ENCODE measurements at places on chromosomes 13 and 19. TPM values are rescaled to one million over a fixed set of nuclear protein-coding genes. Genes with fewer than 3 reads are reported as not detected.

GJB6 gene
- total RNA-seq: 0.69 TPM

EBI3 gene
- total RNA-seq: not detected

DNA sequence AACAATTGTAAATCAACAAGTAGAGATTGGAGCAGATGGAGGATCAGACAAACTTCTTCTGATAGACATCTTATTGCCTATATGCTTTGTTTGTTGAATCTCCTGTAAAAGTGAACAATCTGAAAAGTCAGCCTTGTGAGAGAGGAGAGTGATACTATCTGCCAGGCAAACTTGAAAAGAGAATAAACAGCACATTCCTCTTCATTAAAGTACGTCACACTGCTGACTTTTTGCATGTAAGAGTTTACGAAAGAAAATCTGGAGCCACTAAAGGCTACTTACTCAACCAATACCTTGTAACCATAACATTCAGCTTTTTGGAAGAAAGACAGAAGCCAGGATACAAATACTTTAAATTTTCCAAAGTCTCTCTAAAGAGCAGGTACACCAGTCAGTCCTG lies 42.5 kb downstream of the EDNRB start:
- no peak for DNase-seq

DNA sequence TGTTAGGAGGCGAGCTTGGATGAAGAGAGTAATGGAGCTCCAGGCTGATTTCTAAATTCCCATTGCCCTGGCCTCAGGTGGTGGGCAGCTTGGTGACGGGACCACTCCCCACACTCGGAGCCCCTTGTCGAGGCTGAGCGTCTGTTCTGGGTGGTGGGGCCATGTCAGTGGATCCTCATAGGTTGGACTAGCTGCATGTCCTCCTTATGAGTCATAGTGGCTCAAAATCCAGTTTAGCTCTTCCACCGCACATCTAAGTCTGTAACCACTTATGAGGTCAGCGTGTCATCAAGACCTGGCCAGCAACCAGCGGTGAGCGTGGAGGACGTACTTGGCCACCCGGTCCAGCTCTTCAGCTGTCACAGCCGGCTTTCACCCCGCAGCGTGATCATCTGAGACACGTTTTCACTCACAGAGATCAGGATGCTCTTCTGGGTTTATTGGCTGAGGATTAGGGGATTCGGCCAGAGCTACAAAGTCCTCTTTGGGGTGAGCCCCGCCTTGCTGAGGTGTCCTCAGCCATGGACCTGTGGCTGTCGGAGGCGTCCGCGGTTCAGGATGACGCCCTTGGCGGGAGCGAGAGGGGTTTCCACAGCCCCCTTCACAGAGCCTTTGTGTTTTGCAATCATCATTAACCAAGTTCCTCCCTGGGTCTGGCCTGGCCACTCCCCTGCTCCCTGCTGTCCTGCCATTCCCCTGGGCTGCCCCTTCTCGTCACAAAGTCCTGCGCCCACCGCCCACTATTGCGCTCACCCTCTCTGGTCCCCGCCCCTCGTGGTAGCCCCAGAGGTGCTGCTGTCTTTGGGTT lies 41.9 kb downstream of the ADPRHL1 start:
- no peak for DNase-seq

DNA sequence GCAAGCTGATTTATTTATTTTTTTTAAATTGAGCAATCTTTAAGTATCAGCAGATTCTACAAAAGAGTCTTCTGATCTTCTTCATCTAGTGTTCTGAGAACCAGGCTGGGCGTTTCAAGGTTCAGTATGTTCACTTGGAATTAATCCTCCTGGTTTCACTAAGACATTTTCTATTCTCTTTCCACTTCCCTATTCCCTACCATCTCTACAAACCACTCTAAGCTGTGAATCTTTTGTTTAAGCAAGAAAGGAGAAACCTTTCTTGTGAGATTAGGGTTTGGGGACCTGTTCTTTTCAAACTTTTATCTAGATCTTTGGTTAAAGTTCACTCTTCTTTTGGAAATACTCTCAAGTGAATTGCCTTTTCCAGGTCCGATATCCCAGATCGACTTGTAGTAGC lies 59.3 kb downstream of the URI1 start:
- no peak for DNase-seq

DNA sequence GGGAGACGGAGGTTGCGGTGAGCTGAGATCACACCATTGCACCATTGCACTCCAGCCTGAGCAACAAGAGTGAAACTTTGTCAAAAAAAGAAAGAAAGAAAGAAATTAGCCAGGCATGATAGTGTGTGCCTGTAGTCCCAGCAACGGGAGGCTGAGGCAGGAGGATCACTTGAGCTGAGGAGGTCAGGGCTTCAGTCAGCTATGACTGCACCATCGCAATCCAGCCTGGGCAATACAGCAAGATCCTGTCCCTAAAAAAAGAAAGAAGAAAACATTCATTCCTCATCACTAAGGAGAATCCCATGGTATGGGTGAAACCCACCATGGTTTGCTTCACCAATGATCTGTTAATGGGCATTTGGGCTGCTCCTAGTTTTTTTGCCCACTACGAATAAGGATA lies 13.0 kb upstream of the AP1M2 start:
- DNase-seq: no peak

- DNase-seq: no peak
These were observed 42.5 kb upstream of the F7 start for GRCh38 chr13:113063091-113063491.

- no peak for DNase-seq
These were observed 179.4 kb upstream of the TMTC4 start for GRCh38 chr13:100854006-100854405.

- DNase-seq: no peak
These were observed 62.7 kb downstream of the SLITRK1 start for GRCh38 chr13:83819611-83820010.

DNA sequence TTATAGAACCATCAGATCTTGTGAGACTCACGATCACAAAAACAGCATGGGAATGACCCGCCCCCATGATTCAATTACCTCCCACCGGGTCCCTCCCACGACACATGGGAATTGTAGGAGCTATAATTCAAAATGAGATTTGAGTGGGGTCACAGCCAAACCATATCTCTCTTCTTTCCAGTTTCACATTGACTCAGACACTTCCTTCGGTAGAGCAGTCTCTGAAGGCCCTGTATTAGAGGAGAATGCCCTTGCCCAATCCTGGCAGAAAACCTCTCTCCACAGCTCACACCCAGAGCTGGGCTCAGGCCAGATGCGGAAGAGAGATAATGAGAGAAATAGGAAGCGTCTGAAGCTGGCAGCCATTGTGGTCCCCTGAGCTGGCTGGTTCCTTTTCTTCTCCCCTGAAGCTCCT lies 72.4 kb upstream of the CLDN10 start:
- DNase-seq: no peak

- no peak for DNase-seq
These were observed 1277.3 kb downstream of the SLITRK5 start for GRCh38 chr13:88948501-88948900.

DNA sequence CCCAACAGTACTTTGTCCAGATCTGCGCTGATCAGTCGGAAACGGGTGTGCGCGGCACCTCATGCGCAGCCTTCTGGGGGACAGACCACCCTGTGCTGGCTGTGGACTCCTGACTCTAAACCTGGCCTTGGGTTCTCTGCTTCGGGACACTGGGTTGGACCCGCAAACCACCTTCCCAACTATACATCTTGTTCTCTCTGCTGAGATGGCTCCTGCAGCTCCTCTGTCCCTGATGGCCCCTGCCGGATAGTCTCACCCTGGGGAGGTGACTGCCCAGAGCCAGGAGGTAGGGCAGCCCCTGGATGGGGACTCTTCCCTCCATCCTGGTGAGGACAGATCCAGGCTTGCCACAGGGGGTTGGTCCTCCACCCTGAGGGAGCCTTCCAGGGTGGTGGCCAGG lies 23.3 kb downstream of the RFX1 start:
- no peak for DNase-seq

All from CD4-positive, alpha-beta memory T cell (primary cell).